Stimulated activated CD4-positive, alpha-beta T cell treated with anti-CD3 and anti-CD28 coated beads, Interleukin-12 subunit alpha, Interleukin-12 subunit beta, amount 100 ng/mL, for 24 hours (primary cell): ENCODE measurements at places on chromosomes 7 and 10.

DNA sequence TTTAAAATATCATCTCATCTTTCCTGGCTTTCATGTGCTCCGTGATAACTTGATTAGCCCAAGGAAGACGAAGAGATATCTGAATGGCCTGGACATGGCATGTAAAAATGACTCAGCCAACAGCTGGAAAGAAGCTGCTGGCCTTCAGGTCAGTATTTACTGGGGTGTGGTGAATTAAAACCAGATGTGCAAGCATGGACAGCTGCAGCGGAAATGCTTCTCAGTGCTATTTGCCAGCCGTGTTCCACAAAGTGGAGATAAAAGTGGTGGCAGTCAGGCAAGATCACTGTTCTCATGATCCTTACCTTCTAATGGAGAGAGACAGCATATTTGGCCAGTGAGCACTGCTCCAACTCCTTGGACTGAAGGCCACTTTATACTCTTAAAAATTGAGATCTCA lies 203.1 kb upstream of the VSTM2A start:
- no peak for DNase-seq

- no peak for DNase-seq
Measured at GRCh38 chr7:8284606-8285005, 22.6 kb upstream of the ICA1 start.

GRCh38 chr10:123227706-123228105 lies 73.5 kb downstream of the BUB3 start:
- no peak for DNase-seq

DNA sequence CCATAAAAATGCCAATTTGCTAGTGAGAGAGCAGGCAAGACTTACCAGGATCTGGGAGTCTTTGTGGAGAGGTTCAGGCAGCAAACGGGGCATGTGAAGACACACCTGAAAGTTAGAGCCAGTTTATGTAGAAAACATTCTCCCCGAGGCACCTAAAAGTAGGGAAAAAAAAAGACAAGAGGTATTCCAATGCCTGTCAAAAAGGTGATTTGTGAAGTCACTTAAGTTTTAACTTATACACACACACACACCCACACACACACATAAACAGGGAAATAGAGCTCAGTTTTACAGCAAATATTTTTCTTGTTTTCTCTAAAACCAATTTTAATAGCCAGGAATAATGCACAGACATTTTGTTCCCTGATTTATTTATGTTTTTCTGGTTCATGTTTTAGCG lies at the start of gene LAMB4:
LAMB4 (minus strand) TSS at position 101 of the 400 bp plus-strand sequence. CDS start 7,197 bp downstream, outside the sequence.
- DNase-seq = no peak

DNA sequence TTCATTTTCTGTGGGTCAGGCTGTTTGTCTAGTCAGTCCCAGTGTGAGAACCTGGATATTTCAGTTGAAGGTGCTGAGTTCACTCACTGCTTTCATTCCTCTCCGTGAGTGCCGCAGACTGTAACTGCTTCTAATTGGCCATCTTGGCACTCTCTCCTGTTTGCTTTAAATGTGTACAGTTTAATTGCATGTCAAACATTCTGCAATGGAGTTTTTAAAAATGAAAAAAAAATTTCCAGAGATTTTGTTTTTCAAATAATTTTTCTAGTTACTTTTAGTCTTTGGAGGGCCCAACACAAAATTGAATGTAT lies 87.8 kb downstream of the CCSER2 start:
- no peak for DNase-seq

GRCh38 chr7:43141091-43141490 lies 28.6 kb downstream of the HECW1 start:
- no peak for DNase-seq

DNA sequence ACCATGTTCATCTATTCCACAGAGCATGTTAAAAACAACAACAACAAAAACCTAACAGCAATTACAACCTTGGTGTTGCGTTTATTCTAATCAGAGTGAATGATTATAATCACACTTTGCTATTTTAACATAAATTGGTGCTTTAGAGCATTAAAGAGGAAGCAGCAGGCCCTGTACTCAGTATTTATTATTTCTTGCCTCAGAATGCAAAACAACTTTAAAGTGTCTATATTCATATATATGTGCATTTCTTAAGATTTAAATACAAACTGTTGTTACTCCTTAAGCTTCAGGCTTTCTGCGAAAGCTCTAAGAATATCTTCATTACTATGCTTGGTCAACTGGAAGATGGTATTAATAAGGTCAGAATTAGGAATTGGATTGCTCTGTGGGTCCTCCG lies 21.5 kb downstream of the ARL5B start:
- no peak for DNase-seq

GRCh38 chr10:80599424-80599847 lies 61.7 kb downstream of the SH2D4B start:
- no peak for DNase-seq

GRCh38 chr7:101868191-101868950 lies 50.9 kb downstream of the CUX1 start:
- no peak for DNase-seq

- DNase-seq = no peak
Measured at GRCh38 chr10:125811251-125811650, 11.8 kb downstream of the UROS start.

GRCh38 chr7:2929321-2930201 lies 85.5 kb upstream of the GNA12 start:
- DNase-seq = no peak

DNA sequence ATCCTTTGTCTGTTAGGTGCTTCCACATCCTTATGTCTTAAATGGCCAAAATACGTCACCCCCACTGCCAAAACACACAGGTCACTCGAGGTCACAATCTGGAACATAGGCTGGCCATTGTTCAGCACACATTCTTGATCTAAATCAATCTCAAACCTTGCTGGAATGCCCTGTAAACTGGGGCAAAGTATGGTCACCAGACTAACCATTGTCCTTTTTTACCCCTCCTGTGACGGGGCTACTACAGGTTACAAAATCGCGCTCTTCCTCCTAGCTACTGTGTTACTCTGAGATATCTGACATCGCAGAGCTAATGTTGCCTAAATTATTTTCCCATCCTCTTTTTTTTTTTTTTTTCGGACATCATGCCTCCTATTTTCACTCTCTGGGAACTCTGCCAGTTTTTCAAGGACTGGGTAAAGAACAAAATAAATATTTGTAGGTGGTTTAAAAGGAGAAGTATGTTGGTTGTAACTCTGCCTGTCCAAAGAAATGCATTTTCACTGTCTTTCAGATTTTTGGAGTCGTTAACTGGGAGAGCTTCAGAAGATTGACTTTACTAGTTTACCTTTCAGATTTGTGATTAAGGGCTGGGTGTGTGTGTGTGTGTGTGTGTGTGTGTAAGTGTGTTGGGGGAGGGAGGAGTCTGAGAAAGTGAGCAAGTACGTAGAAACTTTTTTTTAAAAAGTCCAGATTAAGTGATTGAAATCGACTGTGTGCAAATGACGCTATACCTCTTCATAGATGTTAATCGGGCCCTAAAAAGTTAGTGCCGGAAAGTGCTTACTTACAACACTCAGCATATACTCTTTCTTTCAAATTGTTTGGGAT lies 942 bp upstream of the KIAA1217 start:
- no peak for DNase-seq

GRCh38 chr10:128160297-128160711 lies 34.1 kb upstream of the MKI67 start:
- no peak for DNase-seq

DNA sequence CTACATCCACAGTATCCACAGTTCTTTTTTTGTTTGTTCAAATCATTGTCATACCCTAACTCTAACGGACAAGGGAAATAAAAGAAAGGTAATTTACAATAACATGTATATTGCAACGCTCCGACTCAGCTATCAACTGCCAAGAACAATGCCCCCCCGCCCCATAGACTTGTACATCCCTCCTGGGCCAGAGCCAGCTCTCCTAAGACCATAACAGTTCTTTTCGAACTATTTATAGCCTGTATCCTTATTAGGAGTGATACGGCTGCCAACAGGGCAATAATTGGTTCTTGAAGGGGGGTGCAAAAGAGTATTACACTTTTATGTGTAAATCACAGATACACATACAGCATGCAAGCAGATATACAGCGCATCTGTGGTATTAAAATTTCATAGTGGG lies 495.7 kb downstream of the GALNT17 start:
- no peak for DNase-seq

- no peak for DNase-seq
Measured at GRCh38 chr7:73770002-73770859, at the start of gene CLDN3. Gene CLDN3, minus strand, starts transcription at chr7:73770270. Its CDS starts 221 bp downstream, at chr7:73770049.

GRCh38 chr10:53430127-53430891 lies 657.7 kb upstream of the MBL2 start:
- DNase-seq = no peak

GRCh38 chr7:102407910-102408309 lies 11.7 kb downstream of the PRKRIP1 start:
- DNase-seq = no peak

- no peak for DNase-seq
Measured at GRCh38 chr7:19215412-19215811, 70.2 kb upstream of the FERD3L start.

- DNase-seq = no peak
Measured at GRCh38 chr10:93160829-93161228, 87.1 kb downstream of the CYP26A1 start.

DNA sequence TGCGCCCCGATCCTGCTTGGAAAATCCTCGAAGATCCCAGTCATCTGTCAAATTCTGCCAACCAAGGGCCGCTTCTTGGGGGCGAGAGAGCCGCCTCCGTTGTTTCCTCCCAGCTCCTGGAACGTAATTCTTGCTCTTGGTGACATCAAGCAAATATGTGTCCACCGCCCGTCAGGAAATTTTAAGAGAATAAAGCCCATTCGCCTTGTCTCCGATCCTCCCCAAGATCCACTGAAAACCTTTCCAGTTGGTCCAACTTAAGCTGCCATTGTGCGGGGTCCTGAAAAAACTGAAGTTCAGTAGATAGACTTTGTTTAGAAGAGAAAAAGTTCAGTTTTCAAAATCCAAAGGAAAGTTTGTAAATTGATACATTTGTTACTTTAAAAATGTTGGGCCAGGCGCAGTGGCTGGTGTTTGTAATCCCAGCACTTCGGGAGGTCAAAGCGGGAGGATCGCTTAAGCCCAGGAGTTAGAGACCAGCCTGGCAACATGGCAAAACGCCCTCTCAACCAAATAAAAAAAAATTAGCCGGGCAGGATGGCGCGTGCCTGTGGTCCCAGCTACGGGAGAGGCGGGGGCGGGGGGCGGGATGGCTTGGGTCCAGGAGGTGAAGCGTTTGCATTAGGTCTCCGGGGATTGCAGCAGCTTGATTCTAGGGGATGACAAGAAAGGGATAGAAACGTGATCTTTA lies 1.0 kb upstream of the ZNF800 start:
- DNase-seq = no peak

- DNase-seq = no peak
Measured at GRCh38 chr7:1463676-1464223, 4.5 kb upstream of the MICALL2 start.

DNA sequence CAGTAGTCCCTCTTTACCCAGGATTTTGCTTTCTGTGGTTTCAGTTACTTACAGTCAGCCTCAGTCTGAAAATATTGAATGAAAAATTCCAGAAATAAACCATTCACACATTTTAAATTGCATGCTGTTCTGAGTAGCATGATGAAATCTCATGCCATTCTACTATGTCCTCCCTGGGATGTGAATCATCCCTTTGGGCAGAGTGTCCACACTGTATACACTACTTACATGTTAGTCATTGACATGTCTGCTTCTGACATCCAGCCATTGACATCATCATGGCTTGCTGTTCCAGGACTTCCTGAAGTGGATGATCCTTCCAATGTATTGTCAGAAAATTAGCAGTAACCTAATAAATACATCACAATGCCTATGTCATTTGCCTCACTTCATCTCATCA lies 34.6 kb upstream of the MALRD1 start:
- no peak for DNase-seq

- no peak for DNase-seq
Measured at GRCh38 chr7:107147464-107148393, 21.1 kb upstream of the HBP1 start.

DNA sequence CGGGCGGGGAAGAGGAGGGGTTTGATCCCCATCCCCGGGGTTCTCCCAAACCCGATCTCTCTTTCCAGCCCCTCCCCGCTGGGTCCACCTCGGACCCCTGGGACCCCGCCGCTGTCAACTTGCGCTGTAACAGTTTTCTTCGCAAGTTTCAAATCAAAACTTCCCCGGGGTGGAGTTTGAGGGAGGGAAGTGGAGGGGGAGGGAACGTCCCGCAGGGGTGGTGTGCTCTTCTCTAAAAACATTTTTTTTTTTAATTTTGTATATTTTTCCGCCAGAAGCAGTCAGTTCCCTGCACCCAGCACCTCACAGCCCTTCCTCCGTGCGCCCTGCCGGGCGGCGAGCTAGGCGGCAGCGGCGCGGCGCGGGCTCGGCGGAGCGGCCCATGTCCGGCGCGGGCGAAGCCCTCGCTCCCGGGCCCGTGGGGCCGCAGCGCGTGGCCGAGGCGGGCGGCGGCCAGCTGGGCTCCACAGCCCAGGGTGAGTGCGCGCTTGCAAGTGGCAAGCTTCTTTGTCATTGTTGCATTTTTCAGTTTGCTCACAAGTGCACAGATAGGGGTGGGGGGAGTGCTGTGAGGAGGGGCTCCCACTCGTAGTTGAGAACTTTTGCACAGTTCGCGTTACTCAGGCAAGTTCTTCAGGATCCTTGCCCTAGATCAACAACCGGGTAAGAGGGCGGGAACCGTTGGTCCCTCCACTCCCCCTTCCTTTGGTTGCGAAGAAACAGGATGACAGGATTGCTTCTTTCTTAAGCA lies 933 bp downstream of the MDFIC start:
- DNase-seq = peak; percentile 33

DNA sequence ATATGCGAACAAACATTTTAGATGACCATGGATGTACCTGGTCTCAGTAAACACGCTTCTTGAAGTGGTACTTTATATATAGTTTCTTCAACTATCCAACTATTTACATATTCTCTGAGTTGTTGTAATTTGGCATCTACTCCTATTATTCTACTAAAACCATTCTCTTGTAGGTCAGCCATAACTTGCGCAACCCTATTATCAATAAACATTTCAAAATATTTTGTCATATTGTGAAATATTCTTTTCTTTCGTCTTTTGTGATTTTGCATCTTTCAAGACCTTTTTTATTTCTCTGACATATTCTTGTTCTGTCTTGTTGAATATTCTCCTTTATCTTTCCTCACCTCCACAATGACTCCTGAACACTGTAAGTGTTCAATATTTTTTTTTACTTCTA lies 753.3 kb downstream of the NXPH1 start:
- no peak for DNase-seq

DNA sequence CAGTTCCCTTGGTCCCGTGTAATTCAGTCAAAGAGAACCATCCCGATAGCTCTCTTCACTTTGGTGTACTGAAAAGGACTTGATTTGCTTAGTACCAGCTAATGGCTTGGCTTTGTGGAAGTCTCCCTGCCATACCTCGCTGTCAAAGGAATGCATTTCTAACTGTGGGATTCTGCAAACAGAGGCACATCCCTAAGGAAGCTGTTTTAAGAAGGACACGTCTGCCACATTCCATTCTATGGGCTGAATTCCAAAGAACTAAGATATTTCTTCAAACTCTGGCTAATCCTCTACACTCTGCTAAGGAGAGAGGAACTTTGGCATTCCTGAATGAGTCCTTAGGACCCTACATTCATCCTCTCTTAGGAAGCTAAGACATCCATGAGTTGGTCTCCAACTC lies 327.9 kb downstream of the SFMBT2 start:
- no peak for DNase-seq

GRCh38 chr7:134605978-134606923 lies 40.4 kb upstream of the BPGM start:
- peak; percentile 50 for DNase-seq
